ENCODE measurements at places on chromosomes 12 and 14.

DNA sequence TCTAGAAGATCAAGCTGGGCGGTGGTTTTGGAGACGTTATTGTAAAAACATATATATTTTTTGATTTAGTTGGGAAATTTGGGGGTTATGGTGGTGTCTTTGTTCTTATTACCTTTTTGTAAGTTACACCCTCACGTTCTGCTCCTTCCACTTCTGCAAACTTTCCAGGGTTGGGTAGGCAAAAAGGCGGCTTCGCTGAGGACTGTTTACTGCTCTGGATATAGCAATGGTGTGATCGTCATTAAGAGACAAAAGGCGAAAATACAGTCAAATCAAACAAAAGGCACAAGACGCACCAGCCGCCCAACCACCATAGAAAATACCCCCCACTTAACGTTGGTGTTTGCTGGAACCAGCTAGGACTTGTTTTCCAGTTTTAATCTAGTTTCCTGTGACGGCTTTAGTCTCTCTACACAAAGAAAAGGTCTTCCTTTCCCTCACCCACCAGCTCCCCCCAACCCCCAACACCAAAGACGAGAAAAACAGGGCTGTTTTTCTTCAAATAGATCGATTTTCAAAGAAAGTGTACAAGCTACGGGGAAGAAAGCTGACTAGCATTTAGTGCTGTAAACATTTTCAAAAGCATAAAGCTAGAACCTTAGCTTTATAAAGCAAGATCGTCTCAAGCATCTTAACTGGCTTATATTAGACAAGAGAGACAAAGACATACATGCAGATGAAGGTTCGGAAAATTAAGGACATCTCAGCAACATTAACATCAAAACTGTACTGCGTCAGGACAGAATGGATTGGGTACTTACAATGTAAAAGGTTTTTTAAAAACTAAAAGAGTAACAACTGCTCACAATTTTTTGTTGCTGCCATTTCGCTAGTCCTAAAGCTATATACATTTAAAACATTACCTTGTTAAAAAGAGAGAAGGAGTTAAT is 2.0 kb upstream of the SETD1B start:
- no peak for DNase-seq

DNA sequence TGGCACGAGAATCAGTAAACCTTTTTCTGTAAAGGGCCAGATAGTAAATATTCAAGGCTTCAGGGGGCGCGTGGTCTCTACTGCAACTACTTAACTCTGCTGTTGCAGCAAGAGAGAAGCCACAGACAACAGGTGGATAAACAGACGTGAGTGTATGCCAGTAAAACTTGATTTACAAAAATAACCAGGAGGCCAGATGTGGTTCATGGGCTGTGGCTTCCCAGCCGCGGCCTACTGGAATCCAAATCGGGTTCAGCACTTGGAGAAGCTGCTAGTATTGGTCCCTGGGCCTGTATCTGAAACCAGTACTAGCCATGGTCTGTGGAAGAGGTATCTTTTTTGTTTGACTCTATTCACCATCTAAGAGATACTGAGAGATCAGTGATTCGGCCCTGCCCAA is 13.3 kb downstream of the PPP2R5C start:
- no peak for DNase-seq

GRCh38 chr14:69037790-69038454 is 58.8 kb upstream of the ACTN1 start:
- no peak for DNase-seq

- no peak for DNase-seq
Measured at GRCh38 chr12:70748809-70749208, 111.6 kb upstream of the PTPRB start.

DNA sequence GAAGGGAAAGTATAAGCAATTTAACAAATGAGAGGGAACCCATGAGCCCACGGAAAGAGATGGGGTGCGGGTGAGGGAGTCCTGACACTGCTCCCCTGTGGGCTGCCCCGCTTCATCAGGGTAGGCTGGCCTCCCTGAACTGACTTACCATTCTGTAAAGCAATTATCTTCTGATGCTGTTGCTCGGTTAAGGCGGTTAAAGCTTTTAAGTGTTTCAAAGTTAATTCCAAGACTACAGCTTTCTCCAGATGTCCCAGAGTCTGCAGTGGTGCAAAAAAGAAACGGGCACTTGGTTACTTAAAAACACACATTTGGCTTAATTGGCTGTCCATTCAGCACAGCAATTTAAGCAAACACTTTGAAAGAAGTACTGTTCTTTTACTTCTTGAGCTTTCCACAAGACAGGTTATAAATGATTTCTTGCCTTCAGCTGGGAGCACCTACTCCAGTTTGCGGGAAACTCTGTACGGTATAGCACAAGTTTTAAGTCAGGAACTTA is 1.3 kb downstream of the BHLHE41 start:
- DNase-seq, result no peak

- no peak for DNase-seq
Measured at GRCh38 chr12:126558219-126558618, 1493.0 kb downstream of the AACS start.

GRCh38 chr12:5260591-5261086 is 171.3 kb upstream of the NTF3 start:
- no peak for DNase-seq

Measured in activated naive CD8-positive, alpha-beta T cell treated with anti-CD3 and anti-CD28 coated beads for 36 hours (primary cell).